Cardiac muscle cell (in vitro differentiated cells and primary cell): ENCODE measurements at places on chromosomes 7 and 10. TPM values are rescaled to one million over a fixed set of nuclear protein-coding genes. Genes with fewer than 3 reads are reported as not detected.

DNA sequence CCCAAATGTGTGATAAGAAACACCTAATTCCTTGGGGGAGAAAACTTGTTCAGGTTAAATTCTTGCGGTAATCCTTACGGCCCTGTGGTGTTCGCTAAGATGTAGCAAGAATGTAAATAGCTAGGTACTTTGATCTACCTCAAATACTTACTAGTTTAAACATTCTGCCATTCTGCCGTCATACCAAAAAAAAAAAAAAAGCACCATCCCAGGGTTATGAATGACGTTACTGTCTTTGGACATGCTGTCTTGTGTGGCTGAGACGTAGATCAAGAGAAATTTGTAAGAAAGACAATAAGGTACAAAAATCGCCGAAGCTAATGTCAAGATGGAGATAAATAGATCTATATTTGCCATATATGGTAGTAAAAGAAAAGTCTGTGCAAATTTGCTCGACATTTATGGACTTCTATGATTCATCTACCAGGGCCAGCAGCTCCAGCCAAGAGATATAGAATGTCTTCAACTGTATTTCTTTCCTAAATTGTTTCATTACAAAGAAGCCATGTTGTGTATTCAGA, 195.6 kb downstream of the CUX1 start:
- DNase-seq: no peak

PHYHIPL gene
- 0.21 TPM in 1 of 2 replicates, not detected in the other for total RNA-seq

MRPS33 gene
- total RNA-seq: 31.3 and 35.4 TPM in 2 replicates

DNA sequence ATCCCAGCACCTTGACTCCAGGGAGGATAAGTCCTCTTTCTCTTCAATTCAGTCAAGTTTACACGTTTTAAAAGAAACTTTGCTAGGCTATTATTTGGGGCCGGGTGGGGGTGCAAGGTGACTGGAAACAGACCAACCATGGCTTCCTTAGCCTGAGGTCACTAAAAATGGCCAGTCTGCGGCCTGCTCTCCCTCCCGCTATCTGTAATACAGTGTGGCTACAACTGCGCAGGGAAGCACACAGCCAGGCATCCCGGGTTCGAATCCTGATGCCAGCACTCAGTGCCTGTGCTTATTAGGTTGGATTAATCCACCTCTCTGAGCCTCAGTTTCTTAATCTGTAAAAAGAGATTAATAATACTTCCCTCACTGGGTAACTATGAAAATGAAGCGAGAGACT, 19.5 kb downstream of the ATP6V1F start:
- no peak for DNase-seq

DNA sequence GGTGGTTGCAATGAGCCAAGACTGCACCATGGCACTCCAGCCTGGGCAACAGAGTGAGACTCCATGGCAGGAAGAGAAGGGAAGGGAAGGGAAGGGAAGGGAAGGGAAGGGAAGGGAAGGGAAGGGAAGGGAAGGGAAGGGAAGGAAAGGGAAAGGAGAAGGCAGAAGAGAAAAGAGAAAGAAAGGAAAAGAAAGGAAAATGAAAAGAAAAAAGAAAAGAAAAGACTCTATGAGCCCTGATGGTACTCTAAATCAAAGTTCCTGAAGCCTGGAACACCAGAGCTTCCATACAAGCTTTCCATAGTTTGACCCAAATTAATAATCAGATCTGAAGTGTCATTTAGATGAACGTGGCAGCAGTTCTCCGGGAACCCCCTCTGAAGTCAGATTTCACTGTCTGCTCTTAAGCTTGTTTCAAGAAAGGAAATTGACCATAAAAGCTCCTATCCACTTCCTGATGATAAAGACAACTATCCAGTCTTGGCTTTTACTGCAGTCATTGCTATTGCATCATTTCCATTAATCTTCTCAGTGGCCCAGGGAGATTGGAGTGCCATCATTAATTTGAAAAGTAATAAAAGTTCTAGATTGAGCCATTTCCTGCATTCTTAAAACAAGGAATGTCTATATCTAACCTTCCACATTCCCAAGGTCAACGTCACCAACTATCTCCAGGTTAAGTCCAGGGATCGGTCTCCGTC, 44.2 kb upstream of the FRMD4A start:
- DNase-seq: no peak

- DNase-seq: no peak
These were observed 6.9 kb downstream of the PRKAR2B start for GRCh38 chr7:107051376-107051775.

DNA sequence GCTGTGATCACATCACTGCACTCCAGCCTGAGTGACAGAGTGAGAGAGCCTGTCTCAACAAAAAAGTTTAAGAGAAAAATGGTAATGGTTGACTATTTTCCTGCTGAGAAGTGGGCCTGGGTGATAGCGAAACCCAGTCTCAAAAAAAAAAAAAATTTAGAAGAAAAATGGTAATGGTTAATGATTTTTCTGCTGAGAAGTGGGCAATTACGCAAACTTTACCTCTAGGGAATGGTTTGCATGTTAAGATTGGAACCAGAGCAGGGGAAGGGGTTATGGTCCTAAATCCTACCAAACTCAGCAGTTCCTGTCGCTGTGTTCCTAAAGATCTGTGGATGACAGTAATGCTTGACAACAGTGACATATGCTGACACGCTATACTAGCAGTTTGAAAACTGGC, 130.5 kb upstream of the RHEB start:
- no peak for DNase-seq

TMEM196 gene
- total RNA-seq: not detected in 2 replicates

- DNase-seq: no peak
These were observed 19.4 kb downstream of the LAT2 start for GRCh38 chr7:74228951-74229900.

- no peak for DNase-seq
These were observed 6.1 kb upstream of the SCRN1 start for GRCh38 chr7:29995652-29996051.

DNA sequence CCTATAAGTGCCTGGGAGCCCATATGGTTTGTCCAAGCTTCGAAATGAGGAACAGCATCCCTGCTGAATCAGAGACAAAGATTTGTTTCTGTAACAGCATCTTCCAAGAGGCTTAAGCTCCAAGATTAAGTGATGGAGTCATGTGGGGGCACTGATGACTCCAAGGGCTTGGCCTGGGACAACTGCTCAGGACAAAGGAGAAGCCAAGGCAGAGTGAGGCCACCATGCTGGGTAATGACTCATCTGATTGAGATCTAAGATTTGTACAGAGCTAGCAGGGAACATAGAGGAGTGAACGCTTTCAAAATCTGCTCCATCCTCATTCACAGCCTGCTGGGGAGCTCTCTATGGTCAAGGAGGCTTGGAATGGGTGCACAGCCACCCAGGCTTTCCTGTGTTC, 49.3 kb downstream of the C10orf120 start:
- no peak for DNase-seq

TFR2 gene
- 0.89 and 2.5 TPM in 2 replicates for total RNA-seq

SLC26A5 gene
- total RNA-seq: 0.11 and 0.15 TPM in 2 replicates

DNA sequence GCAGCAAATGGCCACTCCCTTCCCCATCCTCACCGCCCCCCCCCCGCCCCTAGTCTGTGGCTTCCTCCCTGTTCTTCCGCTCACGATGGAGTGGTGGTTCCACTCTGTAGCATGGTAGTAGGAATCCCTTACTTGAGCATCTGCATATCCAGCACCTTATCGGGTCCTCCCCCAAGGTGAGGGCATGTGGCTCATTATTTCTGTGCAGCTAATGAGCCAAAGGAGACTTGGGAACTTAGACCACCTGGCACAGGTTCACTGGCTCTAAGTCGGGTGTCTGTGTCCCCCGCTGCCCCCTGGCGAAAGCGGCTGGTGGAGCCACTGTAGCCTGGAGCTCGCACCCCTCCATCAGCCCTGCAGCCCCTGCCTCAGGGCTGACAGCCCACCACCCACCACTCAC, 22.8 kb upstream of the GPR26 start:
- DNase-seq: no peak

PON3 gene
- not detected in 2 replicates for total RNA-seq

GPR15LG gene
- not detected in 2 replicates for total RNA-seq

GRCh38 chr7:2824026-2824677, 20.0 kb downstream of the GNA12 start:
- DNase-seq: no peak

PPP1R17 gene
- total RNA-seq: 0.11 TPM in 1 of 2 replicates, not detected in the other

DNA sequence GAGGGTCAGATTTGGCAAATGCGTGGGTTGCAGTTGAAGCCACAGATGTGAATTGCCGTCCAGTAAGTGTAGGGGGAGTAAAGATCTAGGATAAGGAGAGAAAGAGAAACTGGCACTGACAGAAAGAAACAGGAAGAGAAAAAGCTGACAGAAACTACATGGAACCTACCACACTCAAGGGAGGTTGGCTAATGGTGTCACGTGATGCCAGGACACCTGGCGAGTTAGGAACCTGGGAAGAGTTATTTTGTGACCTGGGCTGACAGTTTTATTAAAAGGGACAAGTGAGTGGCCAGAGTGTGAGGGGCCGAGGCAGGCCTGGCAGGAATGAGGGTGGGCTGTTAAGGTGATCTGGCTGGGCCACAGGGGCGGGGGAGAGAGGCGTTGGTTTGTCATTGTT, 188.7 kb downstream of the ADARB2 start:
- DNase-seq: no peak

- DNase-seq: no peak
These were observed 277.6 kb upstream of the SORCS1 start for GRCh38 chr10:107442035-107442505.

DNA sequence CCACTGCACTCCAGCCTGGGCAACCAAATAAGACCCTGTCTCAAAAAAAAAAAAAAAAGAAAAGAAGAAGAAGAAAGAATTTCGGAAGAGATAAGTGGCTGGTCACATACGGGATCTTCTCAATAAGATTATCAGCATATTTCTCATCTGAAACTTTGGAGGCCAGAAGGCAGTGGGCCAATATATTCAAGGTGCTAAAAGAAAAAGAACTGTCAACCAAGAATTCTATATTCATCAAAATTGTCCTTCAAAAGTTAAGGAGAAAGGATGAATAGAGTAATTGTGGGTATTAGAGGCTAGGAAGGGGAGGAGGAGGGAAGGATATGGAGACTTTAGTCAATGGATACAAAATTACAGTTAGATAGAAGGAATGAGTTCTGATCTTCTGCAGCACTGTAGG, 43.9 kb upstream of the NANOS1 start:
- no peak for DNase-seq

ZNF786 gene
- total RNA-seq: 8.3 and 11.1 TPM in 2 replicates

PMPCB gene
- 67.4 and 76.4 TPM in 2 replicates for total RNA-seq

CAV2 gene
- total RNA-seq: 6.4 and 9.9 TPM in 2 replicates

DNA sequence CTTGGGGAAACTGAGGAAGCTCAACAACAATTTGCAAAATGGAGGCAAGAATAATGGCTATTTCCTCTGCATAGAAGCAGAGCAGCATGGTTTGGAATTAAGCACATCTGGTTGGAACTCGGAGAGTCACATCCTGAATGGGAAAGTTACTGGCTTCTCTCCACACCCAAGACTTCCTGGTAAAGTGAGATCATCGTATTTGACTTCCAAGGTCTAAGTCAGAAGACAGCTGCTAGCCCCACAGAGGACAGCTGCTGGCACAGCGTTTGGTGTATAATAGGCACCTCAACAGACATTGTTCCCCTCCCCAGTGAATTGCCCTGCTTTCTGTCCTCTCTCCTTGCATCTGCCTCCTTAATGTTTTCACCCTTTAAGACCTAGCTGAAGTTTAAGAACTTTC, 37.0 kb upstream of the NRF1 start:
- DNase-seq: peak; percentile 76

- no peak for DNase-seq
These were observed 34.7 kb downstream of the PRSS2 start for GRCh38 chr7:142805350-142806021.

DNA sequence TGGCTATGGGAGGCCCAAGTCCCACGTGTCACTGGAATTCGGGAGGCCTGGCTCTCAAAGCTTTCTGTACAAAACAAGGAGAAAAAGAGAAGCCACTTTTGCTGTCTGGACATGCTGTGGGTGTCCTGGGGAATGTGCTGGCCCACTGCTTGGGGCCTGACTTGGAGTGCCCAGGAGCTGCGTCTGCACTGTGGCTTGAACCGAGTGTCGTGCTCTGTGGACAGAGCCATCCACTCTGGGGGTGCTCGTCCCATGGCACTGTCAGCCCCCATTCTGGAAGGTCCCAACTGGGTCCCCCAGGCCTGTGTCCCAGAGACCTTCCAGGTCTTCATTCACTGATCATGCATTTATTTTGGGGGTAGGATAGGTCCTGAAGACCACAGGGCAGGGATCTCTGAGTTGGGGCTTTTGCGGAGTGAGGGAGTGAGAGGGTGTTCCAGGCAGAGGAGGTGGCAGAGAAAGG, 138.0 kb downstream of the LHPP start:
- DNase-seq: no peak

ZNRF2 gene
- 29.8 and 46.7 TPM in 2 replicates for total RNA-seq

DNA sequence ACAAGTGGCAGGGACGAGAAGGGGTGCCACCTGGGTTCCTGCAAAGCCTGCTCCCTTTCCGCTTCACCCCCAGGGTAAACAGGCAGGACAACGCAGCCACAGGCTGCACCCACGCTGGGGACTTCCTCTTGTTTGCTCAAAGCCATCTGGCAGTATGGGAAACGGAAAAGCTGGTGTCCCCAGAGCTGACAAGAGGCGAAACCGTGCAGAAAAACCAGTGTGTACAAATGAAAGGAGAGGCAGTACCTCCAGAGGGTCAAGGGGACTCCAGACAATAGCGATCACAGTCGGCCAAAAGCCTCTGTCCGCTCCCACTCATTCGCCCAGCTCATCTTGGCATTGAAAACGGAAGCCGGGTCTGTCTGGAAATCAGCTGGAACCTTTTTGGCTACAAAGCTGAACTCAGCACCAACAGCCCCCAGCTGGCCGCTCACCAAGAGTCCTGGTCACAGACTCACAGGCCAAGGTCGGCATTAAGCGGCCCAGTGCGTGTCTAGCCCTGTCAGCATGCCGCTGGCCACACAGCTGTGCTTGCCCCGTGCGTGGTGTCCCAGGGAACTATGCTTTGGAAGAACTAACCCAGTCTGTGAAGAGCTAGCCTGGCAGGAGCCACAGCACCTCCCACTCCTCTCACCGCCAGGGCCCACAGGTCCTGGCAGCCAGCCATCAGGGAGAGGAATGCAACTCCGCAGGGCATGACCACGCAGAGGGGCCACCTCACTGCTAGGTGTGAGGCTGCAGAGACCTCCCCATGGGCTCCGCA, 10.4 kb downstream of the TNS3 start:
- peak; percentile 89 for DNase-seq

- no peak for DNase-seq
These were observed 14.6 kb upstream of the FZD1 start for GRCh38 chr7:91249506-91250233.

GRCh38 chr10:50349554-50349953, 98.2 kb upstream of the ASAH2 start:
- DNase-seq: no peak

DNA sequence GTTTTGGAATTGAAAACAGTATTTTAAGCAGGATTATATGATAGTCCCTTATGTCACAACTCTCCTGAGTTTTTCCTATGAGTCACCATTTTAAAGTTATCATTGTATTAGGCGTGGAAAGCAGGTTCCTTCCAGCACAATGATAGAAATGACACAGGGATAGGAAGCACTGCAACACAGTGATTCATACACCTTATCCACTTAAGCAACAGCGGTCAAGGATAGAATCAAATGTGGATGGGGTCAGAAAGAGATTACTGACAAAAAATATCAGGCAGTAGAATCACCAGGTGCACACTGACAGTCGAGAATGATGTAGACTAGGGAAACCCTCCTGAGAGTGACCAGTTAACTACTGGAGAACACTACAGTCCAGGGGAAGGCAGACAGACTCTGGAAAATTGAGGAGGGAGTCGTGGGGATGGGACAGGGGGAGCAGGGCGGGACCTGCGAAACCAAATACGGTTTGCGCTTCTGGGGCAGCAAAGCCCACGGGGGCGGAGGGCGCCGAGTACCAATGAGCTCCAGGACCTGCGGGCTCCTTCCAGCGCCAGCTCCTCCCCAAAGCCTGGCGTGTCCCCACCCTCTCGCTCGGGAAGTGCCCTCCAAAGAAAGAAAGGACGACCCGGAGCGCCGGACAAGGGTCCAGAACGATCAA, 479 bp downstream of the PNPLA8 start:
- peak; percentile 88 for DNase-seq
